ENCODE measurements at places on chromosomes 4 and X.

DNA sequence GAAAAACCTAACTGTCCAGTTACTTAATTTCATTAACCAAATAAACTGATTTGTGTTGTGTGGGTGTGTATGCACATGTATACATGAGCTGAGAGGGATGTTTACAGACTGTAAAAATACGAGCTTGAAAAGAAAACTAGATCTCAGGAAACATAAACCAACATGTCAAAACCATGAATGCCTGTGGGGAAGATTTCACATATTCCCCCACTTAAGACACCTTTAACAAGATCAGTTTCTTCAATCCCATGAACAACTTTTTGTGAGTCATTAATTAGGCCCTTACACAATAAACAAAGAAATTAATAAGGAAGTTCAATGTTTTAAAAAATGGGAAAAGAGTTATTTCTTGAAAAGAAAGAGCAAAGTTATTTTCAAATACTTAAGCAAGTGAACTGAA lies 170.8 kb downstream of the ZNF674 start:
- no peak for DNase-seq

GRCh38 chr4:42871671-42872290 lies 20.7 kb upstream of the GRXCR1 start:
- DNase-seq = no peak

DNA sequence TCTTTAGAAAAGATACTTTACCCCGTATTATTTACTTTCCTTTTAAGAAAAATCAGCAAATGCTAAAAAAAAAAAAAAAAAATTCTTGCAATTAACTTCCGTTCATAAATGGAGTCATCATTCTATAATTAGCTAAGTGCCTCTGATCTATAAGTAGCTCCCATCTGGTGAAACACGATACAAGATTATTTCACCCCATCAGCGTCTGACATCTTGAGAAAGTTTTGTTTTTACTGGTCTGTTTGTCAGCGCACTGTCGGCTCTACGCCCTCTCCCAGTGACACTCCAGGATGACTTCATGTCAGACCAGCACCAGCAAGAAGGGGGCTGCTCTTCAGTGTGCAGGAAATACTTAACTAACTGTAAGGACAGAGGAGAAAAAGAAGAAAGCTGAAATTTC lies 108.3 kb downstream of the AFAP1 start:
- no peak for DNase-seq

DNA sequence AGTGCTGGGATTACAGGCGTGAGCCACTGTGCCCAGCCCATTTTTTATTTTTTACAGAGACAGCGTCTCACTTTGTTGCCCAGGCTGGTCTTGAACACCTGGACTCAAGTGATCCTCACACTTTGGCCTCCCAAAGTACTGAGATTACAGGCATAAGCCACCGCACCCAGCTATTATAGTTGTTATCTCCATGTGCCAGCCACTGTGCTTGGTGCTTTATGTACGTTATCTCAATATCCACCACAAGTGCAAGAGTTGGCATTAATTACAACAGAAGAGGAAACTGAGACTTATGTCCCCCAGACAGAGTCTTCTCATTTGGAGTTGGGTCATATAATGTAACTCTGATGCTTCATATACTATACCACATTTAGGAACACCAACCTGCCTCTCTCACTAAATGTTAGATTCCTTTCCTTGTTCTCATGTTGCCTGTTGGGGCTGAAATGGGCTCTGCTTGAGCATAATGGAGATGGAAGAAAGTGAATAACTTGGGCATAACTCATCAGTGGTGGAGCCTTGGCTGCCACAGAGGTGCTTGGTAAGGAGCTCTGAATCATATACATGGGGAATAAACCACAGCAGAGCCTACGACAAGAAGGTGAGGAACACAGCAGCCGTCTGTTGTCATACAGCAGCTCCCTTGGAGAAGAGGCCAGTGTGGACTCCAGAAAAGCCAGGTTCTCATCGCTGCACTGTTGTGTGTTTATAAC lies 84.3 kb downstream of the SPRY1 start:
- no peak for DNase-seq

DNA sequence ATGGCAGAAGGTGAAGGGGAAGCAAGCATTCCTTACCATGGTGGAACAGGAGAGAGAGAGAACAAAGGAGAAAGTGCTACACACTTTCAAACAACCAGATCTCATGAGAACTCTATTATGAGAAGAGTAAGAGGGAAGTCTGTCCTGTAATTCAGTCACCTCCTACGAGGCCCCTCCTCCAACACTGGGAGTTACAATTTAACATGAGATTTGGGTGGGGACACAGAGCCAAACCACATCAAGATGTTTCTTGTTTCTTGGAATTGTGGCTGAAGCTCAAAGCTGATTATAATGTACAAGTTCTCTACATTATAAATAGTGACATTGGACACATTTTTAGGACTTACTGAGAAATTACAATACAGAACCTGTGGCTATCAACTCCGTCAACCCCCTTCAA lies 29.5 kb upstream of the TAPT1 start:
- DNase-seq = no peak

GRCh38 chr4:151114338-151114737 lies 14.9 kb downstream of the RPS3A start:
- no peak for DNase-seq
